ENCODE measurements at places on chromosomes 1 and 21.

DNA sequence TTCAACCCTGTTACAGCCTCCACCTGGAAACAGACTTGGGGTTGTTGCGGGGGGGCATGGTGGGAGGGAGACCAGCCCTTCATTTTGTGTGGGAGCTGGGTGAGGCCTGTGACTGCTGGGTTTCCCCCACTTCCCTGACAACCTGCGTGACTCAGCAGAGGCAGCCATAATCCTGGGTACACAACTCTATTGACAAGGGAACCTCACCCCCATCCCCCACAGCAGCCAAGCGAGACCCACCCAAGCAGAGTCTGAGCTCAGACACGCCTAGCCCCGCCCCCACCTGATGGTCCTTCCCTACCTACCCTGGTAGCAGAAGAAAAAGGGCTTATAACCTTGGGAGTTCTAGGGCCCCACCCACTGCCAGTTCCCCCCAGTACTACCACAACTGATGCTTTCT is 8.0 kb upstream of the CCDC190 start:
- DNase-seq = no peak

GRCh38 chr1:91753878-91754277 is 132.1 kb downstream of the TGFBR3 start:
- DNase-seq = no peak

- DNase-seq = no peak
These were observed 47.1 kb downstream of the DYRK1A start for GRCh38 chr21:37413553-37414291.

GRCh38 chr1:209485167-209485566 is 98.3 kb upstream of the CAMK1G start:
- peak; percentile 4 for DNase-seq

DNA sequence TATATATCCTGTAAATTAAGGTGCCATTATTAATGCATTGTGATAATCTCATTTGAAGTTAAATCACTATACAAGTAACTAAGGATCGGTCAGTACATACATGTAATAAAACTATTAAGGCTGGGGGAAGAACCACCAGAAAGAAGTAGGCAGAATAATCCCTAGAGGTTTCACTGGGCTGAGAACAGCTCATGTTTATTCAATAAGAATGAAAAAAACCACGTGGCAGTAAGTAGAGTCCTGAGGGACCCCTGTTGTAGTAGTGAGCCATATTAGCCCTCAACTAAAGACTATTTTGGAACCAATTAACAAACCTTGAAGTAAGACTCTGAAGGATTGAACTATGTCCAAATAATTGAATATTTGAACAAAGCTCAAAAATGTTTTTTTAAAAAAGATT is 46.9 kb upstream of the ADAM30 start:
- DNase-seq = peak; percentile 14

GRCh38 chr1:17207046-17207445 is 2.1 kb downstream of the PADI1 start:
- DNase-seq = no peak

- peak; percentile 20 for DNase-seq
These were observed 544.9 kb downstream of the KCNT2 start for GRCh38 chr1:196063294-196063693.

DNA sequence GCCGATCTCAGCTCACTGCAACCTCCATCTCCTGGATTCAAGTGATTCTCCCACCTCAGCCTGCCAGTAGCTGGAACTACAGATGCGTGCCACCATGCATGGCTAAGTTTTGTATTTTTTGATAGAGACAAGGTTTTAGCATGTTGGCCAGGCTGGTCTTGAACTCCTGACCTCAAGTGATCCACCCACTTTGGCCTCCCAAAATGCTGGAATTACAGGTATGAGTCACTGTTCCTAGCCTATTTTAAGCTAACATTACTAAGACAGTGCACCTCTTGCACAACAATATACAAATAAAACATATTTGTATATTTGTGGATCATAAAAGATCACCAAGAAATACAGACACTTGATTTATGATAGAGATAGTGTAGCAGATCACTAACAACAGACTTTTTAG is 139.1 kb downstream of the DUSP10 start:
- no peak for DNase-seq

GRCh38 chr21:42254651-42255601 is 36.0 kb downstream of the ABCG1 start:
- DNase-seq = no peak

GRCh38 chr1:211326528-211327345 is at the start of gene TRAF5:
TSS of gene TRAF5 (plus strand) at chr1:211326833. CDS start at chr1:211353240, 26,407 bp downstream.
- no peak for DNase-seq
